CD4-positive, alpha-beta T cell treated with Interleukin-4 for 1 hour (primary cell): ENCODE measurements at places on chromosomes 4 and X.
A peak's percentile ranks its signal among the peaks of the same experiment; 100 is the strongest.

DNA sequence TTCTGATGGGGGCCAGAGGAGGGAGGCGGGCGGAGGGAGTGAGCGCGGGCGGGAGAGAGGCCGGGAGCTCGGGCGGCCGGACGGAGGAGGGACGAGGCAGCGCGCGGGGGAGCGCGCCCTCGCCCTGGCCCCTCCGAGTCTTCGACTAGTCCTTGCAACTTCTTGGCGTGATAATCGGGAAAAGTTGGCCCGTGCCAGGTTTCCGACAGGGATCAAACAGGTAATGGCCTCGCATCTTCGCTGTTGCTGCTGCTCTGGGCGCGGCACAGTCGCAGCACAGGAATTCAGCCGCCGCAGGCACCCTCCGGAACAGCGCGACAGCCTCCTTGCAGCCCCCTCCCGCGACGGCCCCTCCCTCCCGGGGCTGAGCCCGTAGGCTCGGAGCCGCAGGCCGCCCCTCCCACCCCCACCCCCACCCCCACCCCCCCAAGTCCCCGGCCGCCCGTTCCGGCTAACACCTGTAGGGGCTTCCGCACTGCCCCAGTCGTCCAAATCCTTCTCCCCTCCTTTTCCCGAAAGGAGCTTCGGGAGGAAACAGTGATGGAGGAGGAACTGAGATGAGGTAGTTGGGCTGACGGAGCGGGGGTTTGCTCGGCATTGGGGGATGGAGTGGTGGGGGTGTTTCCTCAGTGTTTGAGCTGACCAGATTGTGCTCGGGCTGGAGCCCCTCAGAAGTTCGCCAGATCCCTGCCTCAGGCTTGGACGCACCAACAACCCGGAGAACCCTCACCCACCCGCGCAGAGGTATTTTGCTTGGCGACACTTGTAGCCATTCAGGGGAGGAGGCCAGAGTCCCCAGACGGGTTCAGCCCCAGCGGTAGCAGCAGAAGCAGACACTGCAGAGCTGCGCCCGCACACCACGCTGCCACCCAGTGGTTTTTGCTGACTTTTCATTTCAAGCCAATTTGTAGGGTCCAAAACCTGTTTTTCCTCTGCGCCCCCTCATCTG, at the start of gene FGF13:
FGF13 (minus strand) TSS at position 319 of the 949 bp plus-strand sequence. CDS start 714 bp downstream, outside the sequence.
- no peak for DNase-seq

GRCh38 chr4:28548594-28548993, 1688.0 kb downstream of the STIM2 start:
- no peak for DNase-seq

DNA sequence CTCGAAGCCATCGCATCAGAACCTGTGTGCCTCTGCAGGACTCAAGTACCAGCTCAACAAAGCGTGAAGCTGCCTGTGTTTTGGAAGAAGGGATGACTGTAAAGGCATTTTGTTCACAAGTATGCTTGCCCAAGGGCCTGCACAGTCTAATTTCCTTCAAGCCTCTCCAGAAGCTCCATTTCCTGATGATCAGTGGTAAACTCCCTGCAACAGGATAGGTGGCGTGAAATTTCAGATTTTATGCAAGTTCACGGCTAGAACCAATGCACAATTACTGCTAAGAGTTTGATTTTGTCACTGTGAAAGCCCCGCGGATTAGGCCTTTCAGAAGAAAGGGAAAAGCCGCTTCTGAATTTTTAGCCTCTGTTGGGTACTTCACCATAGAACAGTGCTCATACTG, 89.2 kb upstream of the TAPT1 start:
- no peak for DNase-seq

- DNase-seq = no peak
These were observed 73.1 kb upstream of the SORBS2 start for GRCh38 chr4:185885075-185885474.

DNA sequence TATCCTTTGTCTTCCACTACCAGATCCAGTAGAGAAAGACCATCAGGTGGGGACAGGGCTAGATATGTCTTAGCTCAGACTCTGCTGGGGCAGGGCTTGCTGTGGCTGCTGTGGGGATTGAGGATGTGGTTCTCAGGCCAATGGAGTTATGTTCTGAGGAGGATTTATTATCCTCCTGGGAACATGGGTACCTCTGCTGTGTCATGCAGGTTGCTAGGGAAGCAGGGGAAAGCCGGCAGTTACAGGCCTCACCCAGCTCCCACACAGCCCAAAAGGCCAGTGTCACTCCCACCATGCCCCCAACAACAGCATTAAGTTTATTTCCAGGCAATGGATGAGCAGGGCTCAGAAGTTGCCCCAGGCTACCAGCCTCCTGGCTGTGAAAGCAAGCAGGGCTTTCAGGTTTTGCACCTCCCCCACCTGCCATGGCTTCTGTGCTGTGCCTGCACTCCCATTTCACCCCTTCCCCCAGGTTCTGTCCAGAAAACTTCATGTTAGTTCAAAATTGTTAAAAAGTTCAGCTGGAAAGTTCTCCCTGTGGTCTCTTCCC, 879.9 kb downstream of the ARAP2 start:
- DNase-seq = no peak

DNA sequence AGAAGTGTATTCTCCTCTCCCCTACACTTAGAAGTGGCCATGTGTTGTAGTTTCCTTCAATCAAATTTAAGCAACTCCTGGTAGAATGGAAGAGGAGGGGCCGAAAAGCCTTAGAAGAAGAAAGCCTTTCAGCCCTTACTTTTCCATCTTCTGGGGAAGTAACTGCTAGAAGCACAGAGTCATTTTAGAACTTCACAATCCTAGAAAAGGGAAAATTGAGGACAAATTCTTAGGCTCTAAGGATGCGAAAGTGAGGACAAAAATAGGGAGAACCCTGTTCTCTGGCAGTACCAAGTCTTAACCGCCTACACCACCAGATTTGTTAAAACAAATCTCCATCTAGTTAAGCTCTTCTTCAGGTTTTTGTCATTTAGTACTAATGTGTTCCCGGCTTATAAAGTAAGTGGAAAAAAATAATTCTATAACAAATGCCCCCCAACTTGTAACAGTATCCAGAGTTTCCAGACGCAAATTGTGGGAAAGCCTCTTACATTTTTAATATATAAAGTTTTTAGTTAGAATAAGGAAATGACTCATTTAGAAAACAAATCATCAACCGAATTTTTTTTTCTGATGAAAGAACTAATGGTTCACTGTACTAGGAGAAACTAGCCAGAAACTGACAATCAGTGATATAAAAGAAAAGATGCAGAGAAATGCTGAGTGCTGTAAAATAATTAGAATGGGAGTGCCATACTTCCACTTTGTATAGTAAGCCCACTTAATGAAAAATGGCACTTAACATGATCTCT, 76.0 kb downstream of the ARAP2 start:
- DNase-seq = no peak

DNA sequence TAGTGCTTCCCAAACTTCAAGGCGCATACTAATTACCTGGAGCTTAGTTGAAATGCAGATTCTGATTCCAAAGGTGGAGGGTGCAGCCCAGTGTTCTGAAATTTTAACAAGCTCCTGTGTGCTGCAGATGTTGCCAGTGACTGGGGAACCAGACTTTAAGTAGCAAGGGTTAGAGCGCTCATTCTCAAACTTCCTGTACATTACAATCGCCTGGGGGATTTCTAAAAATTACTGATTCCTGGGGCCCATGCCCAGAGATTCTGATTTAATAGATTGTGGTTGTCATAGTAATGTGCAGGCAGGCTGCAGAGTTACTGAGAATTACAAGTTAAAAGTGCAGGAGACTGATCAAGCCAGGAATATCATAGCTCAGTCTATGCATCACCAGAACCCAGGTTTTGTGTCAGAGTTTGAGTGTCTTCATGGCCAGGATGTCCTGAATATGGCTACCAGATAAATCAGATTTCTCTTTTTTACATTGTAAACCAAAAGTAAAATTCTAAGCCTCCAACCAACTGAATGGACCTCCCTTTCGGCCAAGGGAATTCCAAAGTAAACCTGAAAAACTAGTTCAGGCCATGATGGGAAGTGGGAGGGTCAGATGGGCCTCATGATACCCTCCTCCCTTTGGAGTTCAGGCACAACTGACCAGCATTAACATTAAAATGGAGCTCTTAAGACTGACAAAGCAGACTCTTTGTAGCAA, 121.6 kb downstream of the ATXN3L start:
- no peak for DNase-seq

GRCh38 chr4:37803348-37803973, 23.0 kb upstream of the PGM2 start:
- peak; percentile 74 for DNase-seq

DNA sequence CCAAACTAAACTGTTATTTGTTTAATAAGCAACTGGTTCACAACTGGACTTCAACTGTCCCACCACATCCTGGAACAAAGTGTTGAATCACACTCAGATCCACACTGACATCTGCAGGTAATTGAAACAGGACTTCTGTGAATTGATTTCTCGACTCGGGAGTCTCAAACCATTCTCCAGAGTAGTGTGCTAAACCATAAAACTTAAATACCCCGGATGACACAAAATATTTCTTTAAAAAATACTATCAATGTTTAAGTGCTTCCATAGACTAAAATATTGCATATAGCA, 95.4 kb upstream of the PLAC1 start:
- DNase-seq = no peak

DNA sequence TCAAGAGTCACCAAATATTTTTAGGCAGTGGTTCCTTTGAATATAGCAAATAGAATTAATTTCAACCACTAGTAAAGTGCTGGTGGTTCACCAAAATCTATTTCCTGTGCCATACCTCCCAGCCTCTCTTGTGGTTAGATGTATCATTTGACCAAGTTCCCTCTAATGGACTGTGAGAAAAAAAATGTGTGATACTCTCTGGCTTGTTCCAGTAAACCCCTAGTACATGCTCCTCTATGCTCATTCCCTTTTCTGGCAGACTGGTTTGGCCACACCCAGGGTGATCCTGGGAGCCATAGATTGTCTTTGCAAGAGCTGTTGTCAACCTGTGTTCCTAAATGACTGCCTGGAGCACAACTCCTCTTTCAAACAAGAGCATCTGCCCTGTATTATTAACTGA, 109.5 kb downstream of the FRAS1 start:
- no peak for DNase-seq

- DNase-seq = no peak
These were observed 28.0 kb upstream of the MXD4 start for GRCh38 chr4:2289955-2290333.

DNA sequence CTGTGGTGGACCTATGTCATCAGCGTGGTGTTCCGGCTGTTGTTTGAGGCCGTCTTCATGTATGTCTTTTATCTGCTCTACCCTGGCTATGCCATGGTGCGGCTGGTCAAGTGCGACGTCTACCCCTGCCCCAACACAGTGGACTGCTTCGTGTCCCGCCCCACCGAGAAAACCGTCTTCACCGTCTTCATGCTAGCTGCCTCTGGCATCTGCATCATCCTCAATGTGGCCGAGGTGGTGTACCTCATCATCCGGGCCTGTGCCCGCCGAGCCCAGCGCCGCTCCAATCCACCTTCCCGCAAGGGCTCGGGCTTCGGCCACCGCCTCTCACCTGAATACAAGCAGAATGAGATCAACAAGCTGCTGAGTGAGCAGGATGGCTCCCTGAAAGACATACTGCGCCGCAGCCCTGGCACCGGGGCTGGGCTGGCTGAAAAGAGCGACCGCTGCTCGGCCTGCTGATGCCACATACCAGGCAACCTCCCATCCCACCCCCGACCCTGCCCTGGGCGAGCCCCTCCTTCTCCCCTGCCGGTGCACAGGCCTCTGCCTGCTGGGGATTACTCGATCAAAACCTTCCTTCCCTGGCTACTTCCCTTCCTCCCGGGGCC, 1.2 kb downstream of the GJB1 start:
- no peak for DNase-seq

GRCh38 chrX:57952320-57952678, 42.0 kb upstream of the ZXDA start:
- no peak for DNase-seq

DNA sequence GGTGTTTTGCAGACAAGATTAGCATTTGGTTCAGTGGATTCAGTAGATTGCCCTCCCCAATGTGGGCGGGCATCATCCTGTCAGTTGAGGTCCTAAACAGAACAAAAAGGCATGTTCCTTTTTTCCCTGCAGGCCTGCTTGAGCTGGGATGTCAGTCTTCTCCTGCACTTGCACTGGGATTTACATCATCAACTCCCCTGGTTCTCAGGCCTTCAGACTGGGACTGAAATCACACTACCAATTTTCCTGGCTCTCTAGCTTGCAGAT, 278.9 kb upstream of the FTHL17 start:
- no peak for DNase-seq

DNA sequence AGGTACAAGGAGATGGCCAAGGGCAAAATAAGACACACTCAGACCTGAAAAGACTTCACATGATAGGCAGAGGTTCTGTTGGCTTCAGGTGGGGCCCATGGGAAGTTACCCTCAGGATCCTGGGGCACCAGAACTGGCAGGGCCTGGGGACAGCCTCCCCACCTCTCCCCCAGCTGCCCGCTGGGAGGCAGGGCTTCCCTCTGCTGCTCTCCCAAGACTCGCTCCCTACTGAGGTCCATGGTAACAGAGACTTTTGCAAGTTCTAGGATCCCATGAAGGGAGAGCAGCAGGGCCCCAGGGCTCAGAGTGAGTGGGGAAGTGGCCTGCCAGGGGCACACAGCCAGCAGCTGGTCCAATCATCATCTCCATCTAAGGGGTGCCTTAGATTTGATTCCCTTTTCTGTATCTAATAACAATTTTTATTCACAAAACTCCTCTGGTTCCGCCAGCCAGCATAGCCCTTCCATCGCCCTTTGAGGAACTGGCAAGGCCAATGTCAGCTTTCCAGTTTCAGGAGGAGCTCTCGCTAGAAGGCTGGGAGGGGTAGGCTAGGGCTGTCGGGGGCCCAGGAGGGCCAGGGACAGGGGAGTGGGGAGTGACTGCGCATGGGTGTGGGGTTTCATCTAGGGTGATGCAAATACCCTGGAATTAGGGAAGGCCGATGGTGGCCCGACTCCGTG, 78.2 kb downstream of the SLC2A9 start:
- DNase-seq = no peak

DNA sequence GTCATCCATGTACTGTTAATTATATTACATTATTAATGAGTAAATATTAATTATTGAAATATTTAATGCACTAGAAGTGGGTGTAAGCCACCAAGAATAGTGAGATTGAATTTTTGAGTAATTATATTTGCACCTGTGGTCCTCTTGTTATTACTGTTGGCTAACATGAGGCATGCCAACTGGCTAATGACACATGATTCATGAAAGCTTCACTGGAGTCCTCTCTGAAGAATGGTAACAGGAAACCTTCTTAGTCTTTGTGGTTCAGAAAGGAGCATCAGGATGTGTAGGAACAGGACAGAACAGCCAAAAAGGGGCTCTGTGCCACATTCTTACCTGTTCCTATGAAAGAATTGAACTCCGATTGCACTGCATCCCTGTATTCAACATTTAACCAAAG, 65.2 kb downstream of the SLC4A4 start:
- no peak for DNase-seq

- DNase-seq = no peak
These were observed 40.4 kb upstream of the PGK1 start for GRCh38 chrX:78063687-78064086.

- DNase-seq = peak; percentile 46
These were observed 11.4 kb upstream of the NKRF start for GRCh38 chrX:119617517-119618164.
